ENCODE measurements at places on chromosomes 13 and 19. TPM values are rescaled to one million over a fixed set of nuclear protein-coding genes. Genes with fewer than 3 reads are reported as not detected.
A peak's percentile ranks its signal among the peaks of the same experiment; 100 is the strongest.

The IQCN gene
- 2.2 TPM for total RNA-seq

- H3K36me3 ChIP-seq, result peaks cover 3% of the 10 kb centered on the region
- H3K27me3 ChIP-seq, result no peaks in the 10 kb centered on the region
- no peak for DNase-seq
- no peak overlapping the region for H3K27ac ChIP-seq
Measured at GRCh38 chr13:24218977-24219376, 58.5 kb downstream of the SPATA13 start.

DNA sequence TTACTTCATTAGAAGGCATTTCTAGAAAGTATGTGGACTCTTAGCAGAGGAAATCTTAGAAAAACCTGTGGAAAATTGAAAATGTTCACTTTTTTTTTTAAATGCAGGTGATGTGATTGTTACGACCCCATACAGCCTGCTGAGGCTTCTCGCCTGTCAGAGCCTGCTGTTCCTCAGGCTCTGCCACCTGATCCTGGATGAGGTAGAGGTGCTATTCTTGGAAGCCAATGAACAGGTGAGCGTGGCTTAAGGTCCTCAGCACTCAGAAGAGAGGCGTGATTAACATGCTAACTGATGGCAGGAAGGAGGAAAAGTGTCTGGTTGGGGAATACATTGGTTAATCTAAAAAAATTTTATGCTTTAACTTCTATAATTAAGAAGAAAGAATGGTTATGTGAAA lies 71.4 kb downstream of the SLC7A9 start:
- no peak for DNase-seq
- H3K36me3 ChIP-seq, result no peaks in the 10 kb centered on the region
- no peak overlapping the region for H3K27ac ChIP-seq
- no peak overlapping the region for H3K4me3 ChIP-seq
- H3K4me1 ChIP-seq, result no peaks in the 10 kb centered on the region

- no peak overlapping the region for H3K4me3 ChIP-seq
- H3K27ac ChIP-seq, result no peak overlapping the region
- H3K4me1 ChIP-seq, result peaks cover 18% of the 10 kb centered on the region
Measured at GRCh38 chr19:19209372-19209771, 2.4 kb upstream of the NCAN start.

The CLPTM1 gene
- 93.2 TPM for total RNA-seq

The SLC15A1 gene
- not detected for total RNA-seq

DNA sequence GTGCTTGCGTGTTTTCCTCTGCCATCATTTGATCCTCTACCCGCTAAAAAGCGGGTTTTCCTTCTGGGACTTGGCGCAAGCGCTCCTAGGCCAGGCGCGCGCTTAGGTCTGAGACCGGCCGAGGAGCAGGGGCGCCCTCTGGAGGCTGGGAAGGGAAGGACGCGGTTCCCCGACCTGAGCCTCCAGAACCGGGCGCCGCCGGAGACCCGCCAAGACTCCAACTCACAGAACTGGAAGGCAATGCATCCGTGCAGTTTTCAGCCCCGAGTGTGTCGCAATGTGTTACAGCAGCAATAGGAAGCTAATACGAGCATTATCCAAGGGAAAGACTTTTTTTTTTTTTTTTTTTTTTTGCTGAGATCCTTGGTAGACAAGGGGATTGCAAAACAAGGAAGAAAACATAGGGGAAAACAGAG lies 190.9 kb downstream of the COL4A1 start:
- no peak overlapping the region for H3K27ac ChIP-seq
- peaks cover 10% of the 10 kb centered on the region for H3K4me1 ChIP-seq
- H3K4me3 ChIP-seq, result peak overlapping the region; percentile 14
- no peaks in the 10 kb centered on the region for H3K36me3 ChIP-seq
- H3K27me3 ChIP-seq, result peaks cover 27% of the 10 kb centered on the region

GRCh38 chr19:51123381-51123800 lies 1.3 kb upstream of the SIGLEC9 start:
- H3K36me3 ChIP-seq, result no peaks in the 10 kb centered on the region
- no peak overlapping the region for H3K4me3 ChIP-seq
- DNase-seq, result no peak
- no peaks in the 10 kb centered on the region for H3K4me1 ChIP-seq

The SLAIN1 gene
- 38.7 TPM for total RNA-seq

The APLP1 gene
- total RNA-seq, result 143 TPM

The CYP4F8 gene
- total RNA-seq, result not detected

The CLDN10 gene
- total RNA-seq, result 1.8 TPM

The SELENOV gene
- not detected for total RNA-seq

DNA sequence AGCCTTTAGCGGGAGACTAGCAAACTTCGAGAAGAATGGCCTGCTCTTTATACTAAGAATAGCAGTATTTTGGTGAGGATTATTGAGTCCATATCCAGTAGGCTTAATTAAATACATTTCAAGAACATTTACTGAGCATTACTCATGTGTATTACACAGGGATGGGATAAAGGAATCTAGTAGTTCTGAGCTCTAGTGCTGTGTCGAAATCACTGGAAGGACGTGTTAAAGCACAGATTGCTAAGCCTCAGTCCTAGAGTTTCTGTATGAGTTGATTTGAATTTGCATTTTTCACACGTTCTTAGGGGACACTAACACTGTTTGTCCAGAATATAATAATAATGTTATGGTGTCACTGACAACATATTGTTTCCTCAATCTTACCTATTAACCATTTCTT lies 9.0 kb downstream of the ZNF302 start:
- no peak overlapping the region for H3K4me3 ChIP-seq
- H3K27me3 ChIP-seq, result peaks cover 23% of the 10 kb centered on the region
- no peak for DNase-seq
- H3K4me1 ChIP-seq, result no peaks in the 10 kb centered on the region
- peaks cover 62% of the 10 kb centered on the region for H3K36me3 ChIP-seq

GRCh38 chr19:6414793-6415590 lies 9.6 kb downstream of the KHSRP start:
- H3K36me3 ChIP-seq, result no peaks in the 10 kb centered on the region
- H3K4me1 ChIP-seq, result no peaks in the 10 kb centered on the region
- no peak overlapping the region for H3K4me3 ChIP-seq
- no peak for DNase-seq

The SBSN gene
- total RNA-seq, result 0.20 TPM

- H3K36me3 ChIP-seq, result no peaks in the 10 kb centered on the region
- H3K4me3 ChIP-seq, result no peak overlapping the region
- no peaks in the 10 kb centered on the region for H3K27me3 ChIP-seq
- H3K27ac ChIP-seq, result no peak overlapping the region
- peaks cover 3% of the 10 kb centered on the region for H3K4me1 ChIP-seq
Measured at GRCh38 chr19:16345457-16345856, 20.8 kb downstream of the KLF2 start.

- H3K4me1 ChIP-seq, result peaks cover 1% of the 10 kb centered on the region
- H3K27me3 ChIP-seq, result no peaks in the 10 kb centered on the region
- no peaks in the 10 kb centered on the region for H3K36me3 ChIP-seq
- H3K27ac ChIP-seq, result no peak overlapping the region
- H3K4me3 ChIP-seq, result no peak overlapping the region
- no peak for DNase-seq
Measured at GRCh38 chr19:43480574-43480973, 15.2 kb upstream of the LYPD3 start.

GRCh38 chr13:80716610-80717081 lies 375.7 kb upstream of the SPRY2 start:
- no peaks in the 10 kb centered on the region for H3K27me3 ChIP-seq
- H3K27ac ChIP-seq, result peak overlapping the region; percentile 1
- peaks cover 17% of the 10 kb centered on the region for H3K4me1 ChIP-seq
- H3K4me3 ChIP-seq, result no peak overlapping the region
- peaks cover 11% of the 10 kb centered on the region for H3K36me3 ChIP-seq

DNA sequence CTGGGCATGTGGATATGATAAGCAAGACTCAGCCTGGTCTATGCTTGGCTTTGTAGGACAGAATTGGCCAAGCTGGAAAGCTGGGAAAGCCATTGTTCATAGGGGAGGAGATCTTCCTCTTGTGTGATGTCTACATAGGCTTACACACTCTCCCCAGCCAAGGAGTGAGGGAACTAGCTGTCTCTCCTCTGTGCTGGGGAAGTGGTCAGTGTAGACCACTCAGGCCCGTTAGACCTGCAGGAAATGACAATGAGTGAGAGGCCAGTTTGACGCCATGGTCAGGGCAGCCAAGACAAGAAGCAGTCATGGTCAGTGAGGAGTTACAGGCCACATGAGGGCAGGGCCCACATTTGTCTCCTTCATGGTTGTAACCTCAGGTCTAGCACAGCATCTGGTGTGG lies 159.1 kb upstream of the KL start:
- peaks cover 4% of the 10 kb centered on the region for H3K4me1 ChIP-seq
- no peak overlapping the region for H3K4me3 ChIP-seq
- no peak for DNase-seq
- no peak overlapping the region for H3K27ac ChIP-seq

DNA sequence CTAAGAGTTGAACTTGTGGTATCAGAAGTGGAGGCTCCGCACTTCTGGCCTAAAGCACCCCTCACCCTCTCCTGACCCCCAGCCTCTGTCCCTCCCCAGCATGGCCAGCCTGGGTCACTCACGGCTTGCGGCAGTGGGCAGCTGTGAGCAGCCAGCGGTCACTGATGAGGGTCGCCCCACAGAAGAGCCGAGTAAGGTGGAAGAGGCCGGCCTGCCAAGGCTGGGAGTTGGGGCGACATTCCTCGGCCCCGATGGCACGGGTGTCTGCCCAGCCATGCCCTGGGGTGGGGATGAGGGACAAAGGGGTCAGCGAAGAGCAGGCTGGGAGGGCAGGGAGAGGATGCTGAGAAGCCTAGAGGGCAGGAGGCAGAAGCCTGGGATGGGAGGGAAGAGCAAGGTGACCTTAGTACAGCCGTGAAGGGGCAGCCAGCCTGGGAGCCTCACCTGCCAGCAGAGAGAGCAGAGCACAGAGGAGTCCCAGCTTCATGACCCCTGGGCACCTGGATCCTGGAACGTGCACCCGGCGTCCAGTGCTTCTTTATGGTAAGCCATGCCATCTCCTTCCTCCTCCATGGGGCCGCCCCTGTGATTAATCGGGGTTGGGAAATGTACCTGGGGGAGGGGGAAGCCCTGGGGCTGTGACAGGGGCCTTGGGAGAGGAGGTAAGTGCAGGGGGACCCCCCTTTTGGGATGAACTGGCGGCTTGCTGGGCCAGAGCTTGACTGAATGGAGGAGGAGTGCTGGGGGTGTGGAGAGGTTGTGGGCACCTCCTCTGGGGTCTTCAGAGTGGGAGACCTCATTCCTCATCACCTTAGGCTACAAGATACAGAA lies 7.9 kb upstream of the KLK8 start:
- no peaks in the 10 kb centered on the region for H3K36me3 ChIP-seq
- no peak overlapping the region for H3K27ac ChIP-seq
- no peak for DNase-seq
- no peak overlapping the region for H3K4me3 ChIP-seq
- H3K4me1 ChIP-seq, result no peaks in the 10 kb centered on the region

DNA sequence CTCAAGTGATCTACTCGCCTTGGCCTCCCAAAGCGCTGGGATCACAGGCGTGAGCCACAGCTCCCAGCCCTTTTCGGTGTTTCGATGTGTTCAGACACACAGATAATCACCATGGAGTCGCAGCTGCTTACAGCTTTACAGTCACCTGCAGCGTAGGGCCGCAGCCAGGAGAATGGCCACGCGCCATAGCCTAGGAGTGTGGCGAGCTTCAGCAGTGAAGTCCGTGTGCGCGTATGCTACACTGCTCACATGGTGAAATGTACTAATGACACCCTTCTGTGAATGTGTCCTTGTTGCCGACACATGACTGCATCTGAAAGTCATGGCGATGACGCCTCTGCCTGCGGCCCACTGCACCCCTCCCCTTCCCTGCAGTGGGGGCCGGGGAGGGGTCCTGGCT lies 23.6 kb downstream of the AP3D1 start:
- no peaks in the 10 kb centered on the region for H3K4me1 ChIP-seq
- no peaks in the 10 kb centered on the region for H3K27me3 ChIP-seq
- no peak overlapping the region for H3K4me3 ChIP-seq
- H3K27ac ChIP-seq, result no peak overlapping the region
- no peaks in the 10 kb centered on the region for H3K36me3 ChIP-seq

- H3K27me3 ChIP-seq, result no peaks in the 10 kb centered on the region
- H3K36me3 ChIP-seq, result peaks cover 2% of the 10 kb centered on the region
- no peak overlapping the region for H3K4me3 ChIP-seq
- DNase-seq, result no peak
- peak overlapping the region; percentile 27 for H3K27ac ChIP-seq
- peaks cover 12% of the 10 kb centered on the region for H3K4me1 ChIP-seq
Measured at GRCh38 chr19:15251010-15251748, 18.9 kb upstream of the EPHX3 start.

The NBEA gene
- total RNA-seq, result 10.8 TPM

The MUC16 gene
- total RNA-seq, result not detected

DNA sequence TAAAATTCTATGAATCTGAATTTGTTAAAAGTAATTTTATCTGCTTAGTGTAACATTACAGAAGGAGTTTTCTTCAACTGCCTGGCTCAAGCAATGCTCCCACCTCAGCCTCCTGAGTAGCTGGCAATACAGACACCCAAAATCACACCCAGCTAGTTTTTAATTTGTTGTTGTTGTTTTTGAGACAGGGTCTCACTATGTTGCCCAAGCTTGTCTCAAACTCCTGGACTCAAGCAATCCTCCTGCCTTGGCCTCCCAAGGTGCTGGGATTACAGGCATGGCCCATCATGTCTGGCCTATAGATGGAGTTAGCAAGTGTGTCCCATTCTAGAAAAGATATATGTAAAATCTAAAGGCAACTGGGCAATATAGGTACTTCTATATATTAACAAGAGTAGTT lies 1580.4 kb upstream of the PRR20A start:
- no peak overlapping the region for H3K4me3 ChIP-seq
- DNase-seq, result no peak
- H3K36me3 ChIP-seq, result no peaks in the 10 kb centered on the region
- H3K27me3 ChIP-seq, result no peaks in the 10 kb centered on the region

The HIF3A gene
- total RNA-seq, result 7.6 TPM

DNA sequence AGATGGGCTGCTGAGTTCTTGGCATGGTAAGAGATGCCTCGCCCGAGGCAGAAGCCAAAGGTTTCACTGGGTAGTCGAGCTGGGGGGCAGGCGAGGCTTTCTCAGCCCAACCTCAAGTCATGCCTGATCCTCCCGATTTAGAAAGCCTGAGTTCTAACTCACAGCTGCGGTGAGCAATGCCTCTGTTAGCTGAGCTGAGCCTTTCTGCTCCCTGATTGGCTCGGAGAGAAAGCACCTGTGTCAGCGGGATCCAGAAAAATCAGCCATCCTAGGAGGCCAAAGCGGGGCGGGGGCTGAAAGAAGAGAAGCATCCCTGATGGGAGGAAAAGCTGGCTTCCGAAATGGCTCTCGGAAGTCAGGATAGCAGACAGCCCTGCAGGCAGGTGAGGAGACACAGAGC lies 44.7 kb downstream of the CACNA1A start:
- H3K4me1 ChIP-seq, result peaks cover 19% of the 10 kb centered on the region
- no peaks in the 10 kb centered on the region for H3K36me3 ChIP-seq
- no peak overlapping the region for H3K4me3 ChIP-seq
- peaks cover 62% of the 10 kb centered on the region for H3K27me3 ChIP-seq

- H3K27ac ChIP-seq, result no peak overlapping the region
- H3K27me3 ChIP-seq, result no peaks in the 10 kb centered on the region
- DNase-seq, result no peak
- no peak overlapping the region for H3K4me3 ChIP-seq
- H3K4me1 ChIP-seq, result peaks cover 14% of the 10 kb centered on the region
- peaks cover 4% of the 10 kb centered on the region for H3K36me3 ChIP-seq
Measured at GRCh38 chr19:38614289-38614688, 3.5 kb downstream of the MAP4K1 start.

The PTBP1 gene
- total RNA-seq, result 674 TPM

Data from neural crest cell (in vitro differentiated cells).